ENCODE measurements at places on chromosomes 12 and 14.

- ATAC-seq = no peak
Observed at GRCh38 chr12:104828015-104828414, 130.1 kb downstream of the SLC41A2 start.

DNA sequence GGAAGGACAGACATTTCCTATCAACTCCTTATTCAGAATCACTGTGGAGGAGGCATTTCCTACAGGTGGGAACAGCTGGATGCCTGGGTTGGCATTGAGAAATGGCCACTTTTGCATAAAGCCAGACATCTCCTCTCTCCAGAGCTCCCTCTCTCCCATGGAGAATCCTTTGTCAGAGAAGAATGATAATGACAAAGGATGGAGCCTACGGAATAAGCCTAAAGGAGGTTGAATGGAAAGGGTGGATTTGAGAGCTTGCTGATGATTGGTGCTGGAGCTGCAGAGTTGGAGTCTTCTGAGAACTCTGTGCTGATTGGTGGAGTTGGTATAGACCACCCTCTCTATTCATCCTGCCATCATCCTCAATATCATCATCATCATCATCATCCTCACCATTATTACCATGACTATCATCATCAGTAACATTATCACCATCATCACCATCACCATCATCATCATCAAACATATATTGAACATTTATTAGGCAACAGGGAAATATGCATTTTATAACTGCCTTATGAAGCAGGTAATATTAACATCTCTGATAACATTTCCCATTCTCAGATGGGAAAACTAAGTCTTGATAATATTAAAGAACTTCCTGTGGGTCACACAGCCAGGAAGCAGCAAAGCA, 89.2 kb upstream of the HSPB8 start:
- no peak for ATAC-seq

DNA sequence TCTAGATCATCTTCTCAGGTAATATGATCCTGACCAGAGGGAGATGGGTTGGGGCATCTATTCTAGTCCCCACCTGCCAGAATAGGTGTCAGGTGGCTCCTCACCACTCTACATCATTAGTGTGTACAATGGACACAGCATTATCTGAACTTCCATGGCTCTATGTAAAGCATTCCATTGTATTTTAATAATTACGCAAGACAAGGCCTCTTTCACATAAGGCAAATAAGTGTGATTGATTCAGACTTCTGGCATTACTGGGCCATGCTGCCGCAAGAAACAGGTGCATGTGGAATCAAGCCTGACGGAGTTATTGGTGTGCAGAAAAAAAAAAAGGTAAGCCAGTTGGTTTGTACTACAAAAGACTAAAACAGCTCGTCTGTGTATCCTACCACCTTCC, 3.1 kb upstream of the DDHD1 start:
- no peak for ATAC-seq

DNA sequence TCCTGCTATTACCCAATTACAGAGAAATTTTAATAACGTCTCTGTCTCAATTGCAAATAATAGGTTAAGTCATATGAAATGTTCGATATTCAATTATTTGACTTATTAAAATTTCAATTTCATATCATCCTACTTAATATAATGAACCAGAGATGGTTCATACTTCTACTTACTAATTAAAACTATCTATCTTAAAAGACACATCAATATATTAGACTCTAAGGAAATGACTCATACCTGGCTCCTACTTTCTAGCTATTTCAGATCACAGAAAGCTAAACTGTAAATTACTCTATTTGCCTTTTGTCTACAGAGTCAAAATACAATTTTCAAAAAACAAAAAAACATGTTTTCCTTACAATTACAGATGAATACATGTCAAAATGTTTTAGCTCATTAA, 99.6 kb downstream of the CAPZA3 start:
- ATAC-seq = no peak

GRCh38 chr14:92902726-92903125, 20.2 kb upstream of the CHGA start:
- no peak for ATAC-seq

DNA sequence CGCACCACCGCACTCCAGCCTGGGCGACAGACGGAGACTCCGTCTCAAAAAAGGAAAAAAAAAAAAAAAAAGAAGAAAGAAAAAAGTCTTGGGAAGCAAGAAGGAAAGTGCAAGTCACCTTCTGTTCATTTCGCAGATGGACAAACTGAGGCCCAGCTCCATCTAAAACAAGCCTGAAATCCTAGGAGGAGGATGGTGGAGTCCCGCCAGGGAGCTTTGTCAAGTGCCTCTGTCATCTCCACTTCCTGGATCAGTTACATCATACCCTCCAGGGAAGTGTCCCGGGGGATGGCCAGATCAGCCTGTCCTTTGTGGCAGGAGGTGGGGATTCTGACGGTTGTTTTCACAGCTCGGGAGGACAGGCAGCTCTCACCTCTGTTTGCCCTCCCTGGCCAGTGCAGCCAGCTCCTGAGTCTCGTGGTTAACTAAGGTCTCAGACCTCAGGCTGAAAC, 8.7 kb upstream of the SDSL start:
- no peak for ATAC-seq

GRCh38 chr12:1881301-1881700, 37.2 kb downstream of the CACNA2D4 start:
- ATAC-seq = no peak

DNA sequence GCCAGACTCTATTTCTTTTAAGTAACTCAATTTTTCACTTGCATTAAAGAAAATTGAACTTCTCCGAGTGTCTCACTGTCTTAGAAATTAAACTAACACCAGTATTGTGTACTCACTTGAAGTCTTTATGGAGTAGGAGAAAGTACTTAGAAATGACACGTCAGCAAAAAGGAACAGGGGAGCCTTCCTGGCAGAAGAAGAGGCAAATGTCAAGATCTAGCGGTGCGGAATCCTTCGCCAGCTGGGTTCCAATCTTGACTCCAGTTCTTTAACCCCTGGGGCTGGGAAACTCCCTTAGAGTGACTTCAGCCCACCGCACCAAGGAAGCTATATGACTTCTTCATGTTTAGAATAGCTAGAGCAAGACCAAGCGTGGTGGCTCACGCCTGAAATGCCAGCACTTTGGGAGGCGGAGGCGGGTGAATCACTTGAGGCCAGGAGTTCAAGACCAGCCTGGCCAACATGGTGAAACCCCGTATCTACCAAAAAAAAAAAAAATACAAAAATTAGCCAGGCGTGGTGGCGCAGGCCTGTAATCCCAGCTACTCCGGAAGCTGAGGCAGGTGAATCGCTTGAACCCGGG, 34.4 kb downstream of the WBP11 start:
- peak; percentile 12 for ATAC-seq

GRCh38 chr12:122688291-122688690, 14.9 kb downstream of the HCAR2 start:
- no peak for ATAC-seq

DNA sequence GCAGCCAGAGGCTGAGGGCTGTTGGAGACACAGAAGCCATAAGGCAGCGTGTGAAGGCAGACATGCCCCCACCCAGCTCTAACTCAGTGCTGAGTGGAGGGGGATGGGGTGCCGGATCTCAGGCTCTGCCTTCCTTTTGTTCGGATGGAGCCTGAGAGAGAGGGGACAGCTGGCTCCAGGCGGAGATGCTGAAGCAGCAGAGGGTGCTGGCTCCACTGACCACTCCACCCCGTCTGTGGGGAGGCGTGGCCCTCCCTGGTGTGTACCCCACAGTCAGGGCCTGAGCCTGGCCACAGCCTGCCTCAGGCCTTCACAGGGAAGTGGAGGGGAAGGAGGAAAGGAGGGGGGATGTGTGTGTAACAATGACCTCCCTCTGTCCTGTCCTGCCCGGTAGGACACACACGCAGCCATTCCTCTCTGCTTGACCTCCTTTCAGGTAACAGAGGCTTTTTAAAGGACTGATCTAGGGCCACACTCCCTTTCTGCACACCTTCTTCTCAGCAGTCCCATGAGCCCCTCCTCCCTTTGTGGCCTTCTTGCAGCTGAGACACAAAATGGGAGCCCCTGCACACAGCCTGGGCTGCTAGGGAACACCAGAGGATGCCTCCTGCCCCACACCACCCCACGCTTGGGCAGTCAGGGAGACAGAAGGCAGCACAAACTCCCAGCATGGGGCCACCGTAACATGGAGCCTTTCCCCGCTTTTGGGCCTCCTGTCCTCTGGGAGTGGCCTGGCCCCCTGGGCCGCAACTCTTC, 9.6 kb upstream of the ENDOU start:
- no peak for ATAC-seq

- ATAC-seq = no peak
Observed at GRCh38 chr14:85601690-85602089, 71.7 kb downstream of the FLRT2 start.

- ATAC-seq = peak; percentile 48
Observed at GRCh38 chr14:75307700-75308379, 29.2 kb downstream of the FOS start.

GRCh38 chr12:122743895-122744525, 8.6 kb upstream of the DENR start:
- no peak for ATAC-seq

GRCh38 chr14:97361958-97362357, 564.8 kb downstream of the VRK1 start:
- no peak for ATAC-seq

DNA sequence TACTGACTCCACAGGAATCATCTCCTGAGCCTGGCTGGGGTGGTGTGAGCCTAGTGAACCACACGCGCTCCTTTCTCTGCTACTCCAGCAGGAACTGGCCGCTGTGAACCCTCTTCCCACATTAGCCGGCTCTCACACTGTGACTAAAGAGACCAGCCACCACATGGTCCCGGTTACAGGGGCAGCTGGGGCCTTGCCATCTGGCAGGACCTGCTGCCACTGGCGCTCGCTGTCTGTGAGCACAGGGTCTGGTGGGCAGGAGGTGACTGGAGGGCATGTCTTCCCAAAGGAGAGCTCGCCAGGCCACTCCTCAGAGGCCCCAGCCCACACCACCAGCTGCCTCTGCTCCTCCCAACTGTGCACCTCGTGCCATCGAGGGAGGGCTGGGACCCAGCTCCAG, 99.3 kb downstream of the SINHCAF start:
- no peak for ATAC-seq

- no peak for ATAC-seq
Observed at GRCh38 chr12:75754698-75755097, 243.3 kb upstream of the KRR1 start.

- ATAC-seq = peak; percentile 80
Observed at GRCh38 chr12:106955377-106956047, at the start of gene TMEM263. Gene TMEM263, plus strand, starts transcription at chr12:106955907. Its CDS starts 11,210 bp downstream, at chr12:106967117.
